ENCODE measurements at places on chromosomes 12 and 14.

GRCh38 chr12:82723093-82723492 lies 36.4 kb downstream of the TMTC2 start:
- no peak for DNase-seq

- DNase-seq = no peak
Observed at GRCh38 chr12:26037615-26038220, 79.2 kb downstream of the RASSF8 start.

DNA sequence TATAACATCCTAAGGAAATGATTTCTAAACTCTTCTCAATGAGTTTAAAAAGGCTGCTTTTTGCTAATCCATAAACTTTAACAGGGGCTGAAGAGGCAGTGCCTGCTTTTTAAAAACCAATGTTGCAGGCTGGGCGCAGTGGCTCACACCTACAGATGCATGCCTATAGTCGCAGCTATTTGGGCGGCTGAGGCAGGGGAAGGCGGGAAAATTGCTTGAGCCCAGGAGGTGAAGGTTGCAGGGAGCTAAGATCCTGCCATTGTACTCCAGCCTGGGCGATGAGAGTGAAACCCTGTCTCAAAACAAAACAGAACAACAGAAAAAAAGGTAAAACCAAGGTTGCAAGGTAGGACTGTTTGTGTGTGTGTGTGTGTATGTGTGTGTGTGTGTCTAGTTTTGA lies 531.2 kb downstream of the DIO2 start:
- no peak for DNase-seq

DNA sequence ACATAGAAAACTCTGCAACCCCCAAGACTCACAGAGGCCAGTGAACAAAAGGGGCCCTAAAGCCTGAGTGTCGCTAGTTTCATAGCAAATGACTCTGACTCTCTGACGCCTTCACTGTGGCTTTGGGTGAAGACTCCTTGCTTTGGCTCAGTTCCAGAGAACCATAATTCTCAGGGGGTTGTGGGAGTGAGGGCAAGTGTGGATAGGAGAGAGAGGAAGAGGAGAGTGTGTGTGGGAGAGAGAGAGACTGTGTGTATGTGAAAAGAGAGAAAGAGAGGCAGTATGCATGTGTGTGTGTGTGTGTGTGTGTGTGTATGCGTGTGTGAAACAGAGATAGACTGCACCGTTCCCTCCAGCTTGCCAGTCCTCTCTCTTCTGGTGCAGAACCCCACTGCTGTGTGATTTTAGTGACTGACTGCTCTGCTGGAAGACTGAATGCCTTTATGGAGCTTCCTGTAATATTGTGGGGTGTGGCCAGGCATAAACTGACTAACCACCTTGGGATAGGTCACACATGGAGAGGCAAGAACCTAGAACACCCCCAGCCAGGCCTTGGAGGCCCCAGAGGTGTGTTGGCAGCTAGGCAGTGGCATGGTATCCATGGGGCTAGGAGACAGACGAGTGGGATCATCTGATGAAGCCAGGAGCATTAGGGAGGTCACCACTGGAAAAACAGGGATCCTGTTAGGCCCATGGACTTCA lies 45.9 kb upstream of the STXBP6 start:
- DNase-seq = no peak

DNA sequence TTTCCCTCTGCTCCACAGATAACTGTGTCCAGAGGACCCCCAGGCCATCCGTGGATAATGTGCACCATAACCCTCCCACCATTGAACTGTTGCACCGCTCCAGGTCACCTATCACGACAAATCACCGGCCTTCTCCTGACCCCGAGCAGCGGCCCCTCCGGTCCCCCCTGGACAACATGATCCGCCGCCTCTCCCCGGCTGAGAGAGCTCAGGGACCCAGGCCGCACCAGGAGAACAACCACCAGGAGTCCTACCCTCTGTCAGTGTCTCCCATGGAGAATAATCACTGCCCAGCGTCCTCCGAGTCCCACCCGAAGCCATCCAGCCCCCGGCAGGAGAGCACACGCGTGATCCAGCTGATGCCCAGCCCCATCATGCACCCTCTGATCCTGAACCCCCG lies 201.3 kb upstream of the BCL2L14 start:
- DNase-seq = no peak

DNA sequence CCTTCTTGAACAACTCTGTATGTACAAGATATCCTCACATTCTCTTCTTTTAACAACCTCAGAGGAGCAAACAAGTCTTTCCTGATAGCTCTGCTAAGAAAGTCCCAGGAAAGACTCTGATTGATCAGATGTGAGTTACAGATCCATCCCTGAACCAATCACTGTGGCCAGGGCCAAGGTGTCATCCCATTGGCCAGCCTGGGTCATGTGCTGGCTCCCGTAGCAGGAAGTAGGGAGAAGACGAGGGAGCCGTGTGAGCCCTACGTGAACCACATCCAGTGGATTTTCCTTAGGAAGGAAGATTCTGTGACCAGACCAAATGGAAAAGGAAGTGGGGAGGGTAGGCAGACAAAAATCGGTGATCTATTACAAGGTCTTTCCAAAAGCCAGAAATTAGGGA lies 5.6 kb downstream of the P2RX7 start:
- no peak for DNase-seq

DNA sequence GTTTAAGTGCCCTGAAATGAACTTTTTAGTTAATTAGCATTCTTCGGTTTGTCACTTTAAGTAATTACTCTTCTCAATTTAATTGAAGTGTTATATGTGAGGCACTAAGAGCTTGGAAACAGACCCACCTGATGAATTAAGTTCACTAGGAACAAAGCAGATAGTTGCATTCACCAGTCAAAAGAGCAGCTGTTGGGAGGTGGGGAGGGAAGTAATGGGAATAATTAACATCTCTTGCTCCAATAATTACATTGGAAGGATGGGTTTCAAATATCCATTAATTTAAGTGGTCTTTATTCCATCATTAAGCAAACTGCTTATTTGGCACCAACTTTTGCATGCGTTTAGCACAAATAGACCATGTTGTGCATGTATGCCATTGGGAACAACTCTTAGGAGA lies 667.2 kb downstream of the GALC start:
- DNase-seq = no peak

GRCh38 chr12:86683568-86684304 lies 427.5 kb upstream of the MGAT4C start:
- DNase-seq = no peak

- DNase-seq = no peak
Observed at GRCh38 chr14:57302883-57303282, 34.1 kb downstream of the AP5M1 start.

DNA sequence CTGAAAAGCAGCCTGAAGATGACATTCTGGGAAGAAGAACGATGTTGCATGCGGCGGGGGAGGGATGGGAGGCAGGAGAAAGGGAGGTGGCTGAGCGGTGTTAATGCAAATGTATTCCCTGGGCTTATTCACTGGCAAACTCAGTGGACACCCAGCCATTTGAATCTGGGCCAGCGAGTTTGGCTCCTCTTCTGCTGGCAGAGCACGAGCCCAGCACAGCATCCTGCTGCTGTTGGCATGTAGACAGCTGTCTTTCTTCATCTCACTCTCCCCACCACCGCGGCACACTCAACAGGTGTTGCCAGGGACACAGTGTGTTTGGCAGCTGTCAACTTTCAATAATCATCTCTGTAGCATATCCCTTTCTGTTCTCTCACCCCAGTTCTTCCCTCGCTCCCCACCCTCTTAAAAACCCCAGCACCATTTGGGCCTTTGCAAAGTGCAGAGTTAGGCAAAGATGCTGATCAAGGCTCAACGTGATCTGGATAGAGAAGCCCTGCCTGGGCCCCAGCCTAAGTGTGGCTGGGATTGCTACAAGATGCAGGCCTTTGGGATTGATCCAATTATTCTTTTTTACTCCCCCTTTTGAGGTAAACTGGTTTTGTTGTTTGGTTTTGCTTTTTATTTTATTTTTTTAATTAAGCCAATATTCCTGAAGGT lies 131.9 kb downstream of the EXOC5 start:
- no peak for DNase-seq

GRCh38 chr12:123076604-123077297 lies 74.1 kb downstream of the PITPNM2 start:
- DNase-seq = no peak

- no peak for DNase-seq
Observed at GRCh38 chr12:97321621-97322020, 141.0 kb upstream of the RMST start.

DNA sequence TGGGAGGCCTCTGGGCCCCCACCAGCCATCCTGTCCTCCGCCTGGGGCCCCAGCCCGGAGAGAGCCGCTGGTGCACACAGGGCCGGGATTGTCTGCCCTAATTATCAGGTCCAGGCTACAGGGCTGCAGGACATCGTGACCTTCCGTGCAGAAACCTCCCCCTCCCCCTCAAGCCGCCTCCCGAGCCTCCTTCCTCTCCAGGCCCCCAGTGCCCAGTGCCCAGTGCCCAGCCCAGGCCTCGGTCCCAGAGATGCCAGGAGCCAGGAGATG lies 729 bp upstream of the GAPDH start:
- DNase-seq = peak; percentile 80

GRCh38 chr12:98701166-98701565 lies 56.1 kb downstream of the APAF1 start:
- DNase-seq = no peak

GRCh38 chr12:95674631-95675030 lies 115.9 kb downstream of the NTN4 start:
- DNase-seq = no peak

GRCh38 chr12:123934016-123934620 lies 38.5 kb downstream of the CCDC92 start:
- no peak for DNase-seq

DNA sequence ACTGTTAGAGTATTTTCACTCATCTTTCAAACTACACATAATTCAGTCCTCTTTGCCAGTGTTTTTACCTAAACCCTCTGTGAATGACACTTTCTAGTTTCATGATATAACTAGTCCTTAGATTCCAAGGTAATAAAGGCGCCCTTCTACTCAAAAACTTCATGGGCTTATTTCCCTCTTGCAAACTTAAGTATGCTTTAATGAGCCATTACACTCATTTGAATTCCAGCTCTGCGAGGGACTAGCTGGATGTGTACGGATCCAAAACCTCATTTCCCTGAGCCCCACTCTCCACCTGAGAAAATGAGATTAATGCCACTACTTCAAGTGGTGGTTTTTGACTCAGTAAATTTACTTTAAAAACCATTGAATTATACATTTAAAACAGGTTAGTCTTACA lies 141.1 kb downstream of the NDUFA12 start:
- no peak for DNase-seq

DNA sequence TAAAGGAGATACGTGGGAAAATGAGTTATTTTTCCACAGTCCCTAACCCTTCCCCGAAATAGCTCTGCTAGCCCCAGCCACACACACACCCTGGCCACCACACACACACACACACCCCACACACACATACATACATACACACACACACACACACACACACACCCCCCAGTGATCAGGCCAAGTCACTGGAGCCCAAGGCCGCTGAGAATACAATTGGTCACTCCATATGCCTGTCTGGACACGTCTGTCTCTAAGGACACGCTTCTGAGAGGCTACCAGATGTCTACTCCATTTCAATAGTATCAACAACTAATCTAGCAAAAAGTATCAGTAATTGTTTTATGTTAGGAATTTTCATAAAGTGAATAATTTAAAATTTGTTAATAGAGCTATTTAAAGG lies 13.0 kb upstream of the DIABLO start:
- no peak for DNase-seq

DNA sequence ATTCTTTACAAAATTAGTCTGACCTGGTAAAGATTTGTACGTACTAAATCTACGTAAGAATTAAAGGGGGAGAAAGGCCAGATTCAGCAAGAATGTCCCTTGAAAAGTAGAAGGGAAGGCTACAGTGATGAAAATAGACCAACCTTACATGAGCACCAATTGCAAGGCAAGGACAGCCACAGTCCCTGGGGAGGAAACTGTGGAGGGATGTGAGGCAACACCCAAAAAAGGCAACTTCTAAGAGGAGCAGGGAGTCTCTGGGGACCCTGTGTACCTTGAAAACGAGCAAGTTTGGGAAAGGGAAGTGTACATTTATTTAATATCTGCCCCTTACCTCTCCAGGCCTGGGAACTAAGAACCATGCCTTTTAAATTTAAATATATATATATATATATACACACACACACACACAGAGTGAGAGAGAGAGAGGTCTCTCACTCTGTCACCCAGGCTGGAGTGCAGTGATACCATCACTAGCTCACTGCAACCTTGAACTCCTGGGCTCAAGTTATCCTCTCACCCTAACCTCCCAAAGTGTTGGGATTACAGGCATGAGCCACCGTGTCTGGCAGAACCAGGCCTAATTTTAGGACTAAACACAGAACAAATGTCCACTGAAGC lies 56.4 kb downstream of the TMCC3 start:
- DNase-seq = no peak

DNA sequence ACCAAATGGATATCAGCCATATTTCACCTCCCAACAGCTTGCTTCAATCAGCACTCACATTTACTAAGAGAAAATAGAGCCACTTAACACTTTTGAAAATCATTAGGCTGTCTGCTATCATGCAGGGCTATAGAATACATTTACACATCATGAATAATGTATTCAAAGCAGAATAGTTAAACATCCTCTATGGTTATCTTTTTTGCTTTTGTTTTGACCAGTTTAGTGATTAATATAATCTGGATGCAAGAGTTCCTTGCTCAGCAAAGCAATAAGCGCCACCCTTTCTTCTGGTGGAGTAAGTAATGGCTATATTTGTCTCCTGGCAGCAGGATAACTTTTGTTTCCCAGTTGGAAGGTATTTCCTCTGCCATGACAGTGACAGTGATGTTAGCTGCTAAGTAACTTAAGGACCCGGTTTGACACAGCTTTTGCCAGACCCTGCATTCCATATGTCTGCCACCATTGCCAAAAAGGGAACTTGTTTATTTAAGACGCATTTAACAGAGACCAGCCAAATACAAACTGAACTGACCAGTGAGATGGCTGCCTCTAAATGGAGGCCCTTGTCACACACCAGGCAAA lies 70.3 kb upstream of the NR2C1 start:
- no peak for DNase-seq

DNA sequence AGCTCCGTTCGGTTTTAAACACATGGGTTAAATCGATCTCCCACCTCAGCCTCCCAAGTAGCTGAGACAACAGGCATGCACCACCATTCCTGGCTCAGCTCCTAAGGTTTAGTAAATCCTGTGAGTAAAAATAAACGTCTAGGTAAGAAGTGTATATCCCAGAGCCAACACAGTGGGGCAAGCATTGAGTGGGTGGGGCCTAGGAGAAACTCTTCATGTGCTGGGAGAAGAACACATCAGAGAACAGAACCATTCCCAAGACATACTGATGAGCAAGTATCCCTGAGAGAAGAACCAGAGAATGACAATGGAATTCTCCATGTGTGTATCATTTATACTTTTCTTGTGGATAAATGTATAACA lies 86.3 kb downstream of the SEC23A start:
- DNase-seq = no peak

- no peak for DNase-seq
Observed at GRCh38 chr14:104558231-104559027, 21.1 kb upstream of the C14orf180 start.

GRCh38 chr14:104286496-104286895 lies 148.1 kb downstream of the KIF26A start:
- DNase-seq = no peak

Data from KG1 (cell line).